RPMI8226 (cell line): ENCODE measurements at places on chromosomes 13 and 19.

GRCh38 chr13:75468098-75468497 is 13.9 kb downstream of the TBC1D4 start:
- no peak for DNase-seq

DNA sequence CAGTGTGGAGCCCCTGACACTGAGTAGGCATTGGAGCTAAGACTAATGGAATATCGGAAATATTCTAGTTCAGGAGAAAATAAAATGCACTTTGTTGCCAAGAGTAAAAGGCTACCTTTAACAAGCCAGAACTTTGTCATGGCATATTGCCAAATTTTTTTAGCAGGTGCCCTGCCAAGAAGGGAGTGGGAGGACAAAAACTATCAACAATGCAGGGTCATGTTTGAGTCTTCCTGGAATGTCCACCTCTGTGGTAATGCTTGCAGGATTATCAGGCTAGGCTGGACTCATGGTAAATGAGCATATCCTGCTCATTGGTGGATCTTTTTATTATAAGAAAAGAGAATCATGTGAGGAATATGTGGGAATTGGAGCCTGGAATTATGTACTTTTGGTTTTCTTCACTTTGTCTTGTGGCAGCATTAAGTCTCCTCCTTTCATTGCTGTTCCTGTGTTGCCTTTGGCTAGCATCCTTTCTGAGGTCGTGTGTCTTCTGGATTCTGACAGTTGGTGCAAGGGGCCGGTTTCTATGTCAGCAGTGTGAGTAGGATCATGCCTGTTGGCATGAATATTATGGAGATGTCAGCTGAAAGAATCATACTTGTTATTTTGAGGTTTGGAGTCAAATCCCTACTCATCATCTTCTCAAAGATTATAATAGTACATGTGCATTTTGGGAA is 122.9 kb upstream of the SPRY2 start:
- DNase-seq: no peak

- DNase-seq: no peak
Measured at GRCh38 chr19:18848878-18849661, 17.3 kb downstream of the UPF1 start.

DNA sequence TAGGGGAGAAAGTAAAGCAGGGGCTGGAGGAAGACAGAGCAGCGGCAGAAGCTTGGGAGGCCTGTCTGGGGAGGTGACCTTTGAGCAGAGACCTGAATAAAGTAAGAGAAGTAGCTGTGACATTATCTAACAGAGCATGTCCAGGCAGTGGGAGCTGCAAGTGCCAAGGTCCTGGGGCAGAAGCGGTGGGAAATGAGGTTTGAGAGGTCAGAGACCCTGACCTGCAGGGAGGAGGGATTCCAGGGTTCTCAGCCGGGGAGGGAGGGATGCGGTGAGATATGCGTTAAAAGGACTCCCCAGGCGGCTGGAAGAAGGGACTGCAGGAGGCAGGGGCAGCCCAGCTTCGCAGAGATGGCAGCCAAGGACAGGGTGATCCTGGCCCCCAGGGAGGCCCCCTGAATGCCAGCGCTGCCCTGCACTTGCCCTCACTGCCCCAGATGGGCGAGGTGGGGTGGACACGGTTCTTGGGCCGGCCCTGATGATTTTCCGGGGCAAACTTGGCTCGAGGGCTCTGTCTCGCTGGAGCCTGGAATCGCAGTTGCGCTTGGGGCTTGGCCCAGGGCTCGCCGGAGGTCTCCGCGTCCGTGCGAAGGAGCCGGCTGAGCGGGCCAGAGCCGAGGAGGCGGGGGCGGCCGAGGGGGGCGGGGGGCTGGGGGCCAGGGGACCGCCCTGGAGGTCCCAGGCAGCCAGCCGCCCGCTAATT is 3.2 kb downstream of the CRLF1 start:
- peak; percentile 59 for DNase-seq

DNA sequence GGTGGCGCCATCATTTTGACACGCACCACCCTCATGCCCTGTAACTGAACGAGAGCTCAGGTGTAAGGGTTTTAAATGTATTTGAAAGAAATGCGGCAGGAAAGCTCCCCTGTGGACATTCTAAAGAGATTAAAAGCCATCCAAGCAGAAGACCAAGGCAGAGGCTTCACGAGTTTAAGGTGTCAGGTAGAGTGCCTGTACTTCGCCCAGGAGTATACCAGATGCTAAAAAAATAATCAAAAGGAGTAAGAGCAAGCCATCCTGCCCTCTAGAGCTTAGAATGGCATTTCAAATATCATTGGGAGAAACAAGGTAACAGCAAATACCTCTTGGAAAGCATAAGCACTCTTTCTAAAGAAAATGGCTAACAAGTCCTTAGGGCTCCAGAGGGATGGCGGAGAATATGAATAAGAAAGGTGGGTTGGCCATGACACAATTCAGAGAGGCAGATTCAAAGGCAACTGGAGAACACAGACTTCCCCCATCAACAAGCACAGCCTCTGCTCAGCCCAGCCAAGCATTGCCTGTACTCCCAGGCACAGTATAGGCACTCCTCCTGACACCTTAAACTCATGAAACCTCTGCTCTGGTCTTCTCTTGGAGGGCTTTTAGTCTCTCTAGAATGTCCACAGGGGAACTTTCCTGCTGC is 447.6 kb downstream of the SUCLA2 start:
- DNase-seq: no peak

DNA sequence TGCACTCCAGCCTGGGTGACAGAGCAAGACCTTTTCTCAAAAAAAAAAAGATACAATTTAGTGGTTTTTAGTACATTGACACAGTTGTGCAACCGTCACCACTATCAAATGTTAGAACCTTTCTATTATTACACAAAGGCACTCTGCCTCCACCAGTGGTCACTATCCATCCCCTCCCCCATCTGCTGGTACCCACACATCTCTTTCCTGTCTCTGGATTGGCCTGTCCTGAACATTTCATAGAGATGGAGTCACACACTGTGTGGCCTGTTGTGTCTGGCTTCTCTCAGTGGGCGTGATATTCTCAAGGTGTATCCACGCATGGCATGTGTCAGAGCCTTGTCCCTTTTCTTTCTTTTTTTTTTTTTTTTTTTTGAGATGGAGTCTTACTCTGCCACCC is 11.2 kb downstream of the KDM4B start:
- DNase-seq: no peak

GRCh38 chr19:49812997-49813861 is at the start of gene FUZ:
FUZ (minus strand) TSS chr19:49813292; CDS start chr19:49813106, 186 bp downstream.
- peak; percentile 97 for DNase-seq

DNA sequence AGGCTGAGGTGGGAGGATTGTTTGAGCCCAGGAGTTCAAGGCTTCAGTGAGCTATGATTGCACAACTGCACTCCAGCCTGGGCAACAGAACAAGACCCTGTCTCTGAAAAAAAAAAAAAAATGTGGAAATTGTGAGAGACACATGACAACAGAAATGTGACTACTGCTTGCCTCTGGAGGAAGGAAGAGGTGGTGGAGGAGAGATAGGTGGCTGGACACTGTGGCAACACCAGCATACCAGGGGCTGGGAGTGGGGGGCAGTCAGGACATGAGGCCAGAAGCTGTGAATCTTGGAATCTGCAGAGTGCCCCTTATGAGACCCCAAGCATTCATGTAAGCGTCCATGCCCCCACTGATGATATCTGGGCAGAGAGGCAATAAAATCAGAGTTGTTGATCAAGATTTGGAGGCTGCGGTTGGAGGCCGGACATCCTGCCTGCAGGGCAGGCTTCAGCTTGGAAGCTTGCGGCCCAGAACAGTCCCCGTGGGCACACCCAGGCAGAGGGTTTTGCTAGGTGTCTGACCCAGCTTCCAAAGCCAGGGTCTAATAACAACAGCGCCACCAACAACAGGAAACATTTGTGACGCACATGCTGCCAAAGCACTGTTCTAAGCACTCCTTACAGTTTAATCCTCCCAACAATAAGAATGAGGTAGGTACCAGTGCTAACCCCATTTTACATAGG is 16.9 kb downstream of the FAM187B start:
- DNase-seq: no peak

DNA sequence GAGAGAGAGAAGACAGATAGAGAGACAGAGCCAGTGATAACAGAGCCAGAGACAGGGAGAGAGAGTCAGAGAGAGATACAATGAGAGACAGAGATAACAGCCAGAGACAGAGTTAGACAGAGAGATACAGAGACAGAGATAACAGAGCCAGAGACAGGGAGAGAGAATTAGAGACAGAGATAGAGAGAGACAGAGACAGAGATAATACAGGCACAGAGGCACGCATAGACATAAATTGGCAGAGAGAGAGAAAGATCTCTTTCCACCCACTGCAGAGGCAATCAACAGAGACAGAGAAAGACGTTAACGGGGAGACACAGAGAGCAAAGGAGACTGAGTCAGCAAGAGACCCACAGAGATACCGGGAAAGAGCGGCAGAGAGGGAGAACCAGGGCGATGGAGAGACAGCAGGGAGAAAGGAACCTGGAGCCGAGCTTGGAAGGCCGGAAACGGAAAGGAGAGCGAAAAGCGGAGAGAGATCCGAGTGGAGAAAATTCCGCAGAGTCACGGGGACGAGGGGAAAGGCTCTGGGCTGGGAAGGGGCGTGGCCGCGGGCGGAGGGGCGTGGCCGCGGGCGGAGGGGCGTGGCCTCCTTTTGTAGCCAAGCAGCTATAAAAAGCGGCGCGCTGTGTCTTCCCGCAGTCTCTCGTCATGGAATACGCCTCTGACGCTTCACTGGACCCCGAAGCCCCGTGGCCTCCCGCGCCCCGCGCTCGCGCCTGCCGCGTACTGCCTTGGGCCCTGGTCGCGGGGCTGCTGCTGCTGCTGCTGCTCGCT is at the start of gene TNFSF9:
Gene TNFSF9 (plus strand): TSS at position 641 of the 777 bp plus-strand sequence. CDS start 11 bp downstream, at position 652.
- DNase-seq: peak; percentile 86

DNA sequence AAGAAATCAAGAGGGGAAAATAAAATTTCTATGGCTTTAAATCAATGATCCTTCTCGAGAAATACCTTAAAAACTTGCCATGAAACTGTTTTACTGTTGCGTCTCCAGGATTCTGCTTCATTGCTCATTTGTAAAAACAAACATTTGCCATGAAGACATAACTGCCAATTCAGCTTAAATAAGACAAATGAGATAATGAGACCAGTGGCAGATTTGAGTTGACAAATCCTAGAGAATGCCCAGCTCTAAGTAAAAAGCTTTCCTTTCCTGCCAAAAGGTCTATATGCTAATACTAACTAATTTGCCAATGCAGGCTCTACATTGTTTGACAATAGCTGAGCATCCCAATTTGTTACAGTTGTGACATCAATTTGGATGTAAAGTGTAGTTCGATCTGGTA is 400.5 kb upstream of the PCDH9 start:
- DNase-seq: no peak

- no peak for DNase-seq
Measured at GRCh38 chr19:18655173-18655844, 18.5 kb downstream of the KLHL26 start.

GRCh38 chr19:35715981-35716800 is 1.6 kb upstream of the KMT2B start:
- DNase-seq: peak; percentile 5

GRCh38 chr13:112759827-112760226 is 70.0 kb downstream of the ATP11A start:
- DNase-seq: no peak

GRCh38 chr13:113088691-113089020 is 16.9 kb upstream of the F7 start:
- DNase-seq: no peak

DNA sequence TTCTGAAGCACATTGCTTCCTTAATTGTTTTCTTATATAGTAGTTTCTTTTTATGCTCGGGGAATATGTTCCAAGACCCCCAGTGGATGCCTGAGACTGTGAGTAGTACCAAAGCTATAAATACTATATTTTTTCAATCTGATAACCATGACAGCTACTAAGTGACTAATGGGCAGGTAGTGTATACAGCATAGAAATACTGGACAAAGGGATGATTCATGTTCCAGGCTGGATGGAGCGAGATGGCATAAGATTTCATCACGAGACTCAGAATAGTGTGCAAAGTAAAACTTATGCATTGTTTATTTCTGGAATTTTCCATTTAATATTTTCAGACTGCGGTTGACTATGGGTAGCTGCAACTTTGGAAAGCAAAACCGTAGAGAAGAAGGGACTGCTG is 47.9 kb upstream of the OLFM4 start:
- DNase-seq: no peak

- peak; percentile 40 for DNase-seq
Measured at GRCh38 chr19:10299545-10300458, 9.8 kb downstream of the ZGLP1 start.

DNA sequence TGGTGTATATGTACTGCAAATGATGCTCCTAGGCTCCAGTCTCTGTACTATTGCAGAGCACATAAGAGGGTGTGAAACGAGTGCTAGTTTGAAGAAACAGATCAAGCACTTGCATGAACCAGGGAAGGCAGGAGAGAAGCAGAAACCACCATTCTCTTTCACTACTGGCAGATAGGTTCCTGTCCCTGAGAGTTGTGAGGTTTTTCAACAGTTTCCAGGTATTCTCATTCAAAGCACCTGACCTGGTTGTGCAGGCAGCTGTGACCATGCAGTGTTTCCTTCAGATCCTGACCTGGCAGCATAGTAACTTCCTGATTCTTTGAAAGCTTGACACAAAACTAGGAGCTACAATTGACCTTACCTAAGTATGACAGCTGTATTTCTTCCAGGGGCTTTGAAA is 164.9 kb downstream of the UFM1 start:
- DNase-seq: no peak

GRCh38 chr13:86569974-86570373 is 770.8 kb upstream of the SLITRK6 start:
- DNase-seq: no peak

DNA sequence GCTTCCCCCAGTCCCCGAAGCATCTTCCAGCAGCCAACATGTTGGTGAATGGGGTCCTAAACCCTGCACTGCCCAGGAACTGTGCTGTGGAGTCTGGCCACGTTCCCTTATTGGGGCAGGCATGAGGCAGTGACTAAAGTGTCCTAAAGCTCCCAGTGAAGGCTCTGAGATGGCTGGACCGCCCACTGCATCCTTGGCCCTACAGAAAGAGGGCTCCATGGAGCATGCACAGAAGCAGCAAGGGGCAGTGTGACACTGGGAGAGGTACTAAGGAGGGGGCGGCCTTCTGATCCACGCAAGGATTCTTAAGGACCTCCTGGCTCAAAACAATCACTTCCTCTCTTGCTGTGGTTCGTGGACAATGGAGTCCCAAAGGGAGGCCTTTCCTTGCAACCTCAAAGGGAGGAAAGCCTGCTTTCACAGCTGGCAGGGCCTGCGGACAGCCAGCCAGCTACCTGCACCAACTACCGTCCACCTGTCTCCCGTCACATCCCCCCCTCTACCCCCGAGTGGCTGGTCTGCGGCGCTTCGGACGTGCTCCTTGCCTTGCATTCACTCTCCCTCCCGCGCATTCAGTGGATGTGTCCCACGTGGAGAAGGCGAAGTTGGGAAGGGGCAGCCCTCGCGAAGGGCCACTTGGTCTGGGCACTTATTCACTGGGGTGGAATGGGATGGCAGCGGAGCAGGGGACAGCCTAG is 63.9 kb upstream of the STARD13 start:
- no peak for DNase-seq

- peak; percentile 52 for DNase-seq
Measured at GRCh38 chr13:45511310-45512097, 46.8 kb downstream of the COG3 start.

GRCh38 chr13:30052120-30052519 is 201.7 kb upstream of the UBL3 start:
- no peak for DNase-seq

GRCh38 chr19:47726467-47726866 is 13.2 kb downstream of the EHD2 start:
- DNase-seq: no peak

GRCh38 chr19:28701491-28701890 is 511.5 kb downstream of the UQCRFS1 start:
- no peak for DNase-seq
